Airway epithelial cell (primary cell): ENCODE measurements at places on chromosomes 16 and 17. TPM values are rescaled to one million over a fixed set of nuclear protein-coding genes. Genes with fewer than 3 reads are reported as not detected.

Gene TLCD2
- 2.7 and 5.0 TPM in 2 replicates for total RNA-seq

Gene EPX
- total RNA-seq: not detected in 2 replicates

Gene HLF
- 0.28 TPM in 1 of 2 replicates, not detected in the other for total RNA-seq

Gene CHD9NB
- total RNA-seq: 0.42 and 1.3 TPM in 2 replicates

Gene CDH3
- total RNA-seq: 567 and 645 TPM in 2 replicates

Gene UMOD
- total RNA-seq: not detected in 2 replicates
